ENCODE measurements at places on chromosomes 7 and 10.

DNA sequence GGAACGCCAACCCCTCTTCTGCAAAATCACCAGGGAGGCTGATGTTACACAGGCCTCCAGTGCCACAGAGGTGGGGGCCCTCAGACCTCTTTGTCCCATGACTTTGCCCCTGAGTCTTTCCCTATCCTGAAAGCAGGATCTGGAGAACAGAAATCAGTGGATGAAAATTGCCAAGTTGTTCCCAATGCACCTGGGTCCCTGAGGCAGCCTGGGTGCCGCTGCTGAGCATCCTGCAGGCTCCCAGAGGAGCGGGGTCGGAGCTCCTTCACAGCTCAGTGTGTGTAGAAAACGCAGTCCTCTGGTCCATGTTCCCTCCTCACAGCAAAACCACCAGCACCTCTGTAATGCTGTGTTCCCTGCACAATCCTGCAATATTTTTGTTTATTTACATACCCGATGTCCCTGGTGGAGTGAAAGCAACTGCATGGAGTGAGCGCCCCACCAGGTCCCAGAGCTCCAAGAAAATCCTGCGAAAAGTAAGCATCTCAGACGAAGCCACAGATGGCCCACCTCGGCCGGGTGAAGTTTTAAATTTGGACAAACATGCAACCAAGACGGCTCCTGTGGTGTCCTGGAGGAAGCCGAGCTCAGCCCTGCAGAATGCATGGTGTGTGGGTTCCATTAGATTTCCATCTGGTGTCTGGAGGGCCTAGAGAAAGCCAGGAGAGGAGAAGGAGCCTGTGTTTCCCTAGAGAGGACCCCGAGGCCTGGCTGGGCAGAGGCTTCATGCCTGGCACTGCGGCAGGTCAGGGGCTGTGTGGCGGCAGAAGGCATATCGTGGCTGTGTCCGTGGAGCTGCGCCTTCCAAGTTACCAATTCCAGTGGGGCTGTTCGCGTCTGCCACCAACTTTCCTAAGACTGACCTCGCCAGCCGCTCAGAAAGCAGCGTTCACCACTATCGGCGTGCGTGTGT, 235.2 kb downstream of the WDR37 start:
- DNase-seq, result no peak

DNA sequence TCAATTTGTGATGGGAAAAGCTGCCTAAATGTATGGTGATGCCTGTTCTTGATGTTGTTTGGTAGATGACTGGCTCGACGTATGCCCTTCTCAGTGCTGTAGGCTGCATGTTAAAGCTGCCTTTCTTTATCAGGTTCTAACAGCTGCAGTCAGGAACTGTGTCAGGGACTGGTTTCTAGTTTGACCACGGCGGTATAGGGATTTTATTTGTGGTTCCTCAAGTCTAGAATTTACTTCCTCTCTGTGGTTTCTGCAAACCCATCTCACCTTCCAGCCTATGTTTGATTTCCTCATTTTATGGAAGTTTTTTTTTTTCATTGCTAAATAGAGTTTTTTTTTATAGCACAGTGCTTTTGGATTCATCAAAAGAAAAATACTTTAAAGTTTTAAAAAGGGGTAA, 26.5 kb downstream of the LMTK2 start:
- DNase-seq, result no peak

- DNase-seq, result no peak
Measured at GRCh38 chr10:100980711-100981110, 6.6 kb downstream of the MRPL43 start.

- DNase-seq, result no peak
Measured at GRCh38 chr10:21509341-21510240, 15.9 kb downstream of the SKIDA1 start.

DNA sequence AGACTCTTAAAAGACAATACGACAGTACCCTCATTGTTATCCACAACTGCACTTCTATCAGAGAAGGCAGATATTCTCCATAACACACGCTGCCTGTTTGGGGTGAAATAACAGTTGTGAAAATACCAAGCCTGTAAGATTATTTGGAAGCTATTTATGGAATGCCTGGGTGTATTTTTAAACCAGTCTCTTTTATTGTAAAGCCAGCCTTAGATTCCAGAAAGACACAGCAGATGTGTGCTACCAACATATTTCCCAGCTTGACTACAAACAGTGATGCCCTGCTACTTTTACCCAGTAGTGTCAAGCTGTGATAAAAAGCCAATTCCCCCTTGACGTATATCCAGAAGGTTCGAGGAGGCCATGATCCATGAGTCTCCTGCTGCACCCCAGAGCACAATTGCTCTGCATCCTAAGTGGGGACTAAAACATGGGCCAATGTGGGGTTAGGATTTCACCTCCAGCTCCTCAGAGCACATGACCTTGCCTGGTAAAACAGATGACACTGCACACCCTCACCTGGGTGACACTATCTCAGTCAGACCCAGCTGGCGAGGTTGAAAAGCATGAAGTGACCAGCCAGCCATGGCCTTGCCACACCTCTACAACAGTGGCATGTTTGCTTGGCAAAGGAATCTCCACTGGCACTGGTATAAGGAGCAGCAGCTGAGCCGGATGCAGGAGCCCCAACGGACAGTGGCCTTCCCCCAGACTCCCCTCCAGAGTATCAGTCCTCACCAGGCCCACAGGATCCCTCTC, 62.2 kb downstream of the GFRA1 start:
- DNase-seq, result no peak

- DNase-seq, result no peak
Measured at GRCh38 chr7:116952635-116953371, 498 bp upstream of the ST7 start.

GRCh38 chr10:78981257-78981969, 87.4 kb upstream of the ZMIZ1 start:
- DNase-seq, result no peak

GRCh38 chr10:79299397-79300241, 47.6 kb upstream of the PPIF start:
- no peak for DNase-seq

GRCh38 chr10:126179637-126180036, 208.6 kb downstream of the ADAM12 start:
- no peak for DNase-seq

GRCh38 chr10:129123428-129123827, 343.6 kb upstream of the MGMT start:
- DNase-seq, result no peak

- no peak for DNase-seq
Measured at GRCh38 chr7:72053292-72053691, 358.8 kb downstream of the CALN1 start.

DNA sequence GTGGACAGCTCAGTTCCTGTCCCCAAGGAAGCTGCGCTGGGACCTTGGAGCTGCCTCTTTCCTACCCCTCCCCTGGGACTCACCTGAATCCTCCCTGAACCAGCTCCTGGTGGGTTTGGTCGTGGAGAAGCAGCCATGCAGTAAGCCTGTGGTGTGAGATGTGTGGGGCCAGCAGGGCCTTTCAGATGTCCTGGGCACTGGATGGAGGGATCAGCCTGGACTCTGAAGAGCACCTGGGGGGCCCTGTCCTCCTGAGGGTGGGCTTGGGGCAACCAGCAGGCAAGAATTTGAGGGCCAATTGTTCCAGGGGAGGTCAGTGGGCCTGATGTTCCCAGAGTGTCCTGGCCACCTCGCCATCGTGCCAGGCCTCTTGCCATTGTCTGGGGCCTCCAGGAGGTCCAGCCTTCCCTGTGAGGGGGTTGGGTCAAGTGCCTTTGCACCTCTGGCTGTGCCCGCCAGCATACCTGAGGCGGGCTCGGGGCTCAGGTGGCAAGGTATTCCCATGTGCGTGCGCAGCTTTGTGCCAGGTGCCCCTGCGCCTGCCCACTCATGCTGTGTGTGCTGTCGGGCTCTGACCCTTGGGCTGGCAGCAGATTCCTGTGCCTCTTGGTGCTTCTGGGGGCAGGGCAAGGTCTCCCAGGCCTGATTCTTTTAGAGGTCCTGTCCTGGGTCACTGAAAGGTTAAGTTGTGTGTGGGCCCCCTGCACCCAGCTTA, 7.3 kb downstream of the TRIM8 start:
- no peak for DNase-seq

DNA sequence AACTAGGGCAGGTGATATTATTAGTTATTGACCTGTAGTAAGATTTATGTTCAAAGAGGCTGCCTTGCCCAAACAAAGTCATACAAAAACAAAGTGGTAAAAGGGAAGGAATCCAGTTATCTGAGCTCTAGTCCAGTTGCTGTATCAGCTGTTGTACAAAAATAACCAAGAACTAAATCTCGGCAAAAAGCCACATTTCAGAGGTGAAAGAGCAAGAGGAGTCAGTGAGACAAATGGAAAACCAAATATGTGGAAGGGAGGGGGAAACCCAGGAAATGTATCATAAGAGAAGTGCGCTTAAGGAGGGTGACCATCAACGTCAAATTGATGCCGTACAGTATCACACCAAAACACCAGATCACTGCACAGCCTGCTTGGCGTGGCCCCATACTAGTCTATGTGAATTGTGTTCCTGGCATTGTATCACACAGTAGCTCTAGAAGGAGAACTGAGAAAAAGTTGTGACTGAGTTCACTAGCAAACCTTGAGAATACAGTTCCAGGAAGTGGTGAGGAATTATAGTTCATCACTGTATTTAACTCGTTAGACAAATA, 6.4 kb downstream of the AGBL3 start:
- DNase-seq, result no peak

GRCh38 chr10:28949005-28950004, 272.0 kb downstream of the BAMBI start:
- no peak for DNase-seq

DNA sequence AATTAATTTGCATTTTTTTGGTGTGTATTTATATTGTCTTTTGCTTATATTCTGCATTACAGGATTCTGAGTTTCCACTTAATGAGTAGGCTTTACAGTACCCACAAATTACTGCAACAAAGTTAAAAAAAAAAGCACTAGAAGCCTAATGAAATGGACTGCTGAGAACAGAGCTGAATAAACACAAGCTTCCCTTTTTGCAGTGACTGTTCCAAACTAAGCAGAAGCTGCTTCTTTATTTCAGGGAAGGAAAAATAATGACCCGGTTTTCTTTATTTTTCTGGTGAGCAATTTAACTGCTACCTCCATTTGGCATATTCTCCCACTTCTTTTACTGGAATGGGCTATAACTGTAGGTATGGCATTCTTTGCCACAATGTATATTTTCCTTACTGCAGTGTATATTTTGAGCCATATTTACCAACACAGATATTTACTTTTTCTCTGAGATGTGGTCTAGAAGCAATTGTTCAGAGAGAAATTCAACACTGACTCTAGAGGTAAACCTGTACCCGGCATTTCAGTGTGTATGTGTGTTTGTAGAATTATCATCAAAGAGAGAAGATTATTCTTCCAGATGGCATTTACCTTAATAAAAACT, 56.9 kb downstream of the HDAC9 start:
- DNase-seq, result no peak

DNA sequence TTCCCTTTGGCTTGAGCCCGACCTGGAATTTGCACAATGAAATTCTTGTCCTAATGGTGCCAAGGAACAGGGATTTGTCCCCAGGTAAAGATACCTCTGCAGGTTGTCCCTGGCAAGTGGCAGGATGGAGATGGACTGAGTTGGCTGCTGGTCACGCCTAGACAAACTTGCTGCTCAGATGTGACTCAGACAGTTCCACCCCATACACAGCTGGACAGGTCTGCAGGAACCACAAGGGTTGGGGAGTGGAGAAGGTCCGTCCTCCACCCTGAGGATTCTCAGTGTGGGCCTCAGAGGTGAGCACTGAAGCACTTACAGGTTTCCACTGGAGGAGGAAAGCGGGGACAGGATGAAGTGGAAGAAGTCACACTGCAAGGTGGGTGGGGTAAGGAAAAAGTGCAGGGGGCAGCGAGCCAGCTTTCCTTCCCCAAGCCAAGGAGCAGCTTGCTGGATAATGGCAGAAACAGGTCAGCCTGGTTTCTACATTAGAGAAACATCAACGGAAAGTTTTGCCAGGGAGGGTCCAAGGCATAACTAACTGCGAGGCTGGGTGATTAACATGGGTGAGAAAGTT, 20.5 kb downstream of the ITPRIP start:
- DNase-seq, result no peak

DNA sequence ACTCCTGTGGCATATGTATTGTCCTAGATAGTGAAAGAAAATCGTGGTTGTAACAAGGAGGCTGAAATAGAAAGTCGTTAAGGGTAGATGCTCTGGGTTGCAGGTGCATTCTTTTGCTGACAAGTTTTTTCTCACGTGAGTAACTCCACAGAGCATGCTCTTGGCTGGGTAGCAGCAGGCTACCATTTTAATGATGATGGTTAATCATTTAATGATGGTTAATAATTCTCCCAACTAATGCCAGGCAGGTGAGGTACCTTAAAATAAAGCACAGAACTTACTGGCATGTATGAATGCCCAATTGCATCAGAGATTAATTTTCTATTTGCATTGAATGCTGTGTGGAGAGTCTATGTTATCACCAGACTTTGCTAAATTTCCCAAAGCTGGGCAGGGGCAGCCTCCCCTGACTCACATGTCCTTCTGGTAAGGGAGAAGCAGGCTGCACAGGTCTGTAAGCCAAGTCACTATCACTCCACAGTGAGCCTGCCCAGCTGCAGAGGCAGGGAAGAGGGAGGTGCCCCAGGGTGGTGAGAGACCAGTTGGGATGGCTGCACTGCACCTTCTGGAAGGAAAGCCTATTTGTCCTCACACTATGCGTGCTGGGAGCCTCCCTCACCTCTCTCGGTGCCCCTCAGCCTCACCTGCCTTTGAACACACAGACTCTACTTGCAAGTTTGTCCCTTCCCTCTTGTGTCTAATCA, 287.0 kb upstream of the IGFBP3 start:
- DNase-seq, result no peak

DNA sequence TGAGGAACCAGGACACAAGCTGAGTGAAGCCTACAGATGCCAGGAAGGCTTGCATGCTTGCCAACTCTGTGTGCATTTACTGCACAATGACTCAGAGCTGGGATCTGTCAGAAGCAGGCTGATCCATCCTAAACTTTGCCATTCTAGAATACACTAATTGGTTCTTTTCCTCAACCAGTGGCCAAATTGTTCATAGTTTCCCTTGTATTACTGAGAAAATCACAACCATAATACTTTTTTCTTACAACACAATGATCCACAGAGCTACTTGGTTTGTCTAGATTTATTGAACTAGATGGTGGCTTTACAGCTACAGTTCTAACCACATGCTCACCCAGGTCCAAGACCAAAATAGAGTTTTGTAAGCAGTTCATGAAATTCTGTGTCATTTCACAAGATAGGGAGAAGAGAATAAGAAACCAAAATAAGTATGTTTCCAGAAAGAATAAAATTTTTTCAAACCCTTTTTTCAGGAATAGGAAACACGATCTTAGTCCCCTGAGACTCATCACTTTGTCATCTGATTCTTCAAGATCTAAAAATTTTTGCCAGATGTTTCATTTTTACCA, 21.0 kb upstream of the LRRC17 start:
- no peak for DNase-seq
